Keratinocyte (primary cell): ENCODE measurements at places on chromosomes 13 and 19. TPM values are rescaled to one million over a fixed set of nuclear protein-coding genes. Genes with fewer than 3 reads are reported as not detected.

- H3K27me3 ChIP-seq, result no peaks in the 10 kb centered on the region
- H3K4me3 ChIP-seq, result no peak overlapping the region
- H3K4me1 ChIP-seq, result peaks cover 30% of the 10 kb centered on the region
- DNase-seq, result no peak
Measured at GRCh38 chr13:20340136-20340758, 108.1 kb upstream of the GJB6 start.

DNA sequence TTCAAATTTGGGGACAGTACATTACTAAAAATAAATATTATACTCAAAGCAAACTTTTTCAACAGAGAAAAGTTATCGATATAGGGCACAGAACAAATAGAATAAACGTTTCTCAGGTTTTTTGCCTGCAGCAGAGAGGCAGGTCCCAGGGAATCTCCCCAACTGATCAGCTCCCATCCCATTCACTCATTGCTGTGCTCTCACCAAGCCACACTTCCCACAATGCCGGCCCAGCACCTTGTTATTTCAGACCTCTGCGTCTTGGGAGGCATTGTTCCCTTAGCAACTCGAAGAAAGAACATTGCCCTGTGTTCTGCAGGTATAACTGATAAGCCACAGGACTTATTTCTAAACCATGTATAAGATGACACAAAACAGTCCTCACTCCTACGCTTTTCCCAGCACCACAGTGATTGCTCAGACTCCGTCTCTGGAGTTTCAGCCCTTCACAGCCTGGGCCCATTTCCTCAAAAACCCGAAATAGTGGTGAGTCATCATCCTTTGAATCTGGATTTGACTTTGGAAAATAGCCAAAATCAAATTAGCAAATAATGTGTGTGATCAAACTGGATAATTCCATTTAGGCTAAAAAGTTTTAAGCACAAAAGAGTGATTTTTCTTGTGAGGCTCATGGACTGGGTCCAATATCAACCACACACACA lies 100.4 kb downstream of the DCLK1 start:
- H3K27me3 ChIP-seq, result no peaks in the 10 kb centered on the region
- H3K27ac ChIP-seq, result no peak overlapping the region
- no peaks in the 10 kb centered on the region for H3K4me1 ChIP-seq
- DNase-seq, result no peak

DNA sequence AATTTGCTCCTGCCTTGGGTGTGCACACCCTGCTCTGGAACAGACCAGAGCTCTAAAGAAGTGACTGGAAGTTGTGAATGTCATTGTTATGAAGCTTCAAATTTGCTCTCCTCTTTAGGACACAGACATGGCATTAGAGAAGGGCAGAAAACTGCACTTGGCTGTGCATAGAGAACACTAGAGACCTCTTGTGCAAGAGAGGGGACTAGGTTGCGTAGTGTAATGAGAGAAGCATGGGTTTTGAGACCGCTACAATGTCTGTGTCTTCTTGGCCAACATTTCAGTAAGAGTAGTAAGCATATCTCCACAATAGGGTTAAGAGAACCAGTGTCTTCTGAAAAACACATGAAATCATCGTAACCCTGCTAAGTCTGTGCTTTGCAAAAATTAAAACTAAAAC lies 423.3 kb downstream of the SPRY2 start:
- H3K4me3 ChIP-seq, result no peak overlapping the region
- H3K27me3 ChIP-seq, result no peaks in the 10 kb centered on the region
- no peaks in the 10 kb centered on the region for H3K36me3 ChIP-seq
- DNase-seq, result no peak

DNA sequence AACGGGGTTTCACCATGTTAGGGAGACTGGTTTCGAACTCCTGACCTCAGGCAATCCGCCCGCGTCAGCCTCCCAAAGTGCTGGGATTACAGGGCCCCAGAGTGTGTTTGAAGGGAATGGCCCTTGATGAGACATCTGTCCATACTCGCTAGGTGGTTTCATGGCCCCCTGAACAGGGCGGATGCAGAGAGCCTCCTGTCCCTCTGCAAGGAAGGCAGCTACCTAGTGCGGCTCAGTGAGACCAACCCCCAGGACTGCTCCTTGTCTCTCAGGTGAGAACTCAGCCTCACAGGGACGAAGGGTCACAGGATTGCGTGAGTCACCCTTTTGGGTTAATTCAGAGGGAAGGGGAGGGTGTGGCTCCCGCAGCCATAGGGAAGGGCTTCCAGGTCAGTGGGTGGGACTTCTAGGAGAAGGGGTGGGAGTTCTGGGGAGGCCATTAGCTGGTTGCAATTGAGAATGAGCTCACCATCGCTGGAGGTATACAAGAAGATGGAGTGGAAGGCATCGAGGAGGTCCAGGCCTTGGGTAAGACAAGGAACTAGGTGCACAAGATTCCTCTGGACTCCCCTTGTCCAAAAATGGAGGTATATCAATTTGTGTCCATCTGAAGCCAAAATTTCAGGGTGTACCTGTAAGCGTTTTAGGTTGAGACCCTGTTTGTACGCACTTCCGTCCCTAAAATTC lies 9.2 kb downstream of the SHD start:
- H3K27me3 ChIP-seq, result peaks cover 17% of the 10 kb centered on the region
- H3K36me3 ChIP-seq, result no peaks in the 10 kb centered on the region
- no peak overlapping the region for H3K27ac ChIP-seq
- H3K4me3 ChIP-seq, result no peak overlapping the region
- DNase-seq, result no peak

The CACNA1A gene
- polyA plus RNA-seq, result not detected in 3 replicates

GRCh38 chr19:1810439-1811160 lies 1.5 kb downstream of the ATP8B3 start:
- H3K27me3 ChIP-seq, result no peaks in the 10 kb centered on the region
- no peak overlapping the region for H3K27ac ChIP-seq
- peaks cover 5% of the 10 kb centered on the region for H3K36me3 ChIP-seq
- no peak for DNase-seq

DNA sequence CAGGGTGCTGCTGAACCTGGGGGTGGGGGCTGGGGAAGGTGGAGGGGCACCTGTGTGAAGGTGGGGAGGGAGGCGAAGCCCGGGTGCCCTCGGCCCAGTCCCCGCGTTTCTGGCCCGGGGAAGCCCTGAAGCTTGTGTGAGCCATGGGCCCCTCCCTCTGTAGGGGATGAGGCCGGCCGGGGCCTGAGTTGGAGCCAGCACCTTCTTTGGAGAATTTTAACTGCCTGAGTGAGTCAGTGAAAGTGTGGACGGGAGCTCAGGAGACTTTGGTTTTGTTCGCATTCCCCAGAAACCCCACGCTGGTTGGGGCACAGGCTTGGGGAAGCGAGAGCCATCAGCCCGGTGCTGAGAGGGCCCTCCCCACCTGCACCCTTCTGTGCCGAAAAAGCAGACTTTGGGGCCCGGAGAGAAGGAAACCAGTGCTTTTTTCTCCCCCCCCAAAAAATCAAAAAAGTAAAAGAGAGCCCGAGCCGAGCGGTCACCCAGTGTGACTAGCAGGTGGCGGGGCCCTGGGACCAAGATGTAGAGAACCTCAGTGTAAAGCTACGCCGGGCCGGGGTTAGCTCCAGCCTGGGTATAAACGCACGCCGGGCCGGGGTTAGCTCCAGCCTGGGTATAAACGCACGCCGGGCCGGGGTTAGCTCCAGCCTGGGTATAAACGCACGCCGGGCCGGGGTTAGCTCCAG lies 45.1 kb downstream of the TMEM255B start:
- H3K4me3 ChIP-seq, result no peak overlapping the region
- no peaks in the 10 kb centered on the region for H3K27me3 ChIP-seq
- DNase-seq, result no peak
- H3K4me1 ChIP-seq, result peaks cover 5% of the 10 kb centered on the region

DNA sequence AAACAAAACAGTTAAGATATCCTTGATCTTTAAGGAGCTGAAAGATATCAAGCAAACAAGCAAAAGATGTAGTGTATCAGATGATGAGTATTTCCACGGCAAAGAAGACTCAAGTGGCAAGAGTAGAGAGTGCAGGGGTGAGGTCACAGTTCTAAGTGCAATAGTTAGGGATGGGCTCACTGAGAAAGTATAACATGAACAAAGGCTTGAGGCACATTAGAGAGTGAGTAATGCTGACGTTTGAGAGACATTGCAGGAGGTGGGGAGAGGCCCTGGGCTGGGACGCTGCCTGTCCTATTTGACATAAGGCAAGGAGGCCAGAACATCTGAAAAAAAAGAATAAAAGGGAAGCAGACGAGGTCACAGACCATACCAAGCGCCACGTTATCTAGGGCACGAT lies 1.4 kb downstream of the DUXA start:
- DNase-seq, result no peak
- H3K27ac ChIP-seq, result no peak overlapping the region
- H3K4me3 ChIP-seq, result no peak overlapping the region
- no peaks in the 10 kb centered on the region for H3K4me1 ChIP-seq
- H3K36me3 ChIP-seq, result no peaks in the 10 kb centered on the region
- H3K27me3 ChIP-seq, result no peaks in the 10 kb centered on the region

- no peaks in the 10 kb centered on the region for H3K36me3 ChIP-seq
- no peak for DNase-seq
- no peak overlapping the region for H3K27ac ChIP-seq
- H3K27me3 ChIP-seq, result no peaks in the 10 kb centered on the region
- no peaks in the 10 kb centered on the region for H3K4me1 ChIP-seq
- H3K4me3 ChIP-seq, result no peak overlapping the region
Measured at GRCh38 chr13:56906909-56907308, 233.8 kb upstream of the PRR20A start.

DNA sequence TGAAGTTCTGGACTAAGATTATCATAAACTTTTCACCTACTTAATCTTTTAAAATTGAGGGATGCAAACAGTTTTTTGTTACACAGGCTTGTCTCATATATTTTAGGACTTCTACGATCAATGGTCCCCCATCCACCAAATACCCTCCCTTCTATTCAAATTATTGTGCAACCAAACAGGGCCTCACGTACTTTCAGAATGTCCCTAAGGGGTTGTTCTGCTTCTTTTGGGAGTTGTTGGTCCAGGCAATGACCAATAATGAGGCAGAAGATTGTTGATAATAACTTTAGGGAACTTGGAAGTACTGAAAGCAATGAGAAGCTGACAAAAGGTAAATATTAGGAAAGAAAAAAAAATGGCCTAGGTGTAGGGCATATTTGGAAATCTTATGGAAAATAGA lies 2.9 kb downstream of the DNAJC15 start:
- no peak for DNase-seq
- H3K27me3 ChIP-seq, result no peaks in the 10 kb centered on the region
- H3K36me3 ChIP-seq, result peaks cover 3% of the 10 kb centered on the region
- H3K27ac ChIP-seq, result no peak overlapping the region
- H3K4me3 ChIP-seq, result no peak overlapping the region

- DNase-seq, result no peak
- H3K27me3 ChIP-seq, result no peaks in the 10 kb centered on the region
- peaks cover 13% of the 10 kb centered on the region for H3K4me1 ChIP-seq
- H3K4me3 ChIP-seq, result no peak overlapping the region
- no peaks in the 10 kb centered on the region for H3K36me3 ChIP-seq
Measured at GRCh38 chr13:45306966-45307365, 34.0 kb downstream of the TPT1 start.

GRCh38 chr19:6211632-6212402 lies 68.0 kb downstream of the MLLT1 start:
- no peaks in the 10 kb centered on the region for H3K4me1 ChIP-seq
- no peak overlapping the region for H3K27ac ChIP-seq
- H3K4me3 ChIP-seq, result no peak overlapping the region
- H3K36me3 ChIP-seq, result no peaks in the 10 kb centered on the region
- no peak for DNase-seq
- H3K27me3 ChIP-seq, result no peaks in the 10 kb centered on the region

The SLC6A16 gene
- 0.04 TPM in 1 of 3 replicates, not detected in the others for polyA plus RNA-seq

The DNMT1 gene
- polyA plus RNA-seq, result 18.1 to 52.0 TPM (median 51.7 TPM) in 3 replicates

The ATXN8OS gene
- not detected in 3 replicates for polyA plus RNA-seq

- no peaks in the 10 kb centered on the region for H3K27me3 ChIP-seq
- no peak overlapping the region for H3K4me3 ChIP-seq
- no peak for DNase-seq
- no peaks in the 10 kb centered on the region for H3K36me3 ChIP-seq
- H3K27ac ChIP-seq, result no peak overlapping the region
Measured at GRCh38 chr13:20398459-20398858, 127.2 kb downstream of the CRYL1 start.

The SCGB2B2 gene
- 0.04 to 0.14 TPM (median 0.10 TPM) in 3 replicates for polyA plus RNA-seq

- H3K4me1 ChIP-seq, result peaks cover 21% of the 10 kb centered on the region
- H3K4me3 ChIP-seq, result no peak overlapping the region
- peaks cover 19% of the 10 kb centered on the region for H3K27me3 ChIP-seq
- no peak for DNase-seq
Measured at GRCh38 chr19:35142606-35143230, 337 bp upstream of the FXYD7 start.

DNA sequence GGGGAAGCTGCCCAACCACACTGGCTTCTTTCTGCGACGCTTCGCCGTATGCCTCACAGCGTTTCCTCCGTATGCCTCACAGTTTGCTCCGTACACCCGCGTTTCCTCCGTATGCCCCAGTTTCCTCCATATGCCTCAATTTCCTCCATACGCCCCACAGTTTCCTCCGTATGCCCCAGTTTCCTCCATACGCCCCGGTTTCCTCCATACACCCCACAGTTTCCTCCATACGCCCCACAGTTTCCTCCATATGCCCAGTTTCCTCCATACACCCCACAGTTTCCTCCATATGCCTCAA lies 22.6 kb downstream of the GAS6 start:
- H3K36me3 ChIP-seq, result peaks cover 25% of the 10 kb centered on the region
- no peak for DNase-seq
- peaks cover 71% of the 10 kb centered on the region for H3K4me1 ChIP-seq
- H3K27ac ChIP-seq, result no peak overlapping the region

DNA sequence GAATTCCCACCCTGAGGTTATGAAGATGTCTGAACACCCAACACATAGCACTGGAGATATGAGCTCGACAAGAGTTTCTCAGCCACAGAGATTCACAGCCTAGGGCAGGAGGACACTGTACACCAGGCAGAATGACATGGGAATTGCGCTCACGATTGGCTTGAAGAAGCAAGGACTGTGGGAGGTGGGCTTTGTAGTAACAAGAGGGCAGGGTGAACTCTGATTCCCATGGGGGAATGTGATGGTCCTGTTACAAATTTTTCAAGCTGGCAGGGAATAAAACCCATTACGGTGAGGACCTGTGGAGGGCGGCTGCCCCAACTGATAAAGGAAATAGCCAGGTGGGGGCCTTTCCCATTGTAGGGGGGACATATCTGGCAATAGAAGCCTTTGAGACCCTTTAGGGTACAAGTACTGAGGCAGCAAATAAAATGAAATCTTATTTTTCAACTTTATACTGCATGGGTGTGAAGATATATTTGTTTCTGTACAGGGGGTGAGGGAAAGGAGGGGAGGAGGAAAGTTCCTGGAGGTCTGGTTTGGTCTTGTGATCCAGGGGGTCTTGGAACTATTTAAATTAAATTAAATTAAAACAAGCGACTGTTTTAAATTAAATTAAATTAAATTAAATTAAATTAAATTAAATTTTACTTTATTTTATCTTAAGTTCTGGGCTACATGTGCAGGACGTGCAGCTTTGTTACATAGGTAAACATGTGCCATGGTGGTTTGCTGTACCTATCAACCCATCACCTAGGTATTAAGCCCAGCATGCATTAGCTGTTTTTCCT lies 7.0 kb downstream of the KLK3 start:
- no peaks in the 10 kb centered on the region for H3K4me1 ChIP-seq
- no peak for DNase-seq
- H3K27ac ChIP-seq, result no peak overlapping the region
- no peaks in the 10 kb centered on the region for H3K36me3 ChIP-seq
